ENCODE measurements at places on chromosomes 5 and 9.

DNA sequence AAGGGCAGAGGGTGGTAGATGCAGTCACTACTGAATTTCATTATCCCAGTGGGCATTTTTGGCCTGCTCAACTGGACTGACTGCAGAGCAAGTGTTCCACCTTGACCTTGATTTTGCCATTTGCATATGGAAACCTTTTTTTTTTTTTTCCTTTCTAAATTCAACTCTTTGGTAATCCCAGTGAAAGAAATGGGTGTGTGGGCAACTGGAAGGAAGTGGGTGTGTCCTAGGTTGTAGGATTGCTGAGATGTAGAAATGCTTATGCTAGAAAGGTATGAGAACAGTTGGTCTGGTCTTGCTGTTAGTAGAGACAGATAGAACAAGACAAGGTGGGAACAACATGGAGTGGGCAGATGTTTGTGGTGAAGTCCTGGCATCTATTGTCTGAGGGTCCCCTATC lies 7.8 kb upstream of the IL12B start:
- DNase-seq: no peak

DNA sequence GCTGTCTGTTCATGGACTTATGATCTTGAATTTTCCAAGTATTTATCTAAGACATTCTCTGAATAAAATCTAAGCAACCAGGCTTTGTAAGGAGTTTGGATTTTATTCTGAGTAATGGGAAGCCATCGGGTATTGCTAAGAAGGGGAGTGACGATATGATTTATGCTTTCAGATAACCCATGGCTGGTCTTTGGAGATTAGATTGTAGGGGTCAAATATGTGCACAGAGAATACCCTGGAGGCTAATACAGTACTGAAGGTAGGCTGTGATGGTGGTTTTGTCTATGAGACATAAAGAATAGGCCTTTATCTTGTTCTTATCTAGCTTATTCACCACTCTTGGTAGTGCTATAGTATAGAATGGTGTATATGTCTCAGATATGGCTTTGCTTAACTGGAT lies 60.0 kb upstream of the C5orf46 start:
- DNase-seq: no peak

DNA sequence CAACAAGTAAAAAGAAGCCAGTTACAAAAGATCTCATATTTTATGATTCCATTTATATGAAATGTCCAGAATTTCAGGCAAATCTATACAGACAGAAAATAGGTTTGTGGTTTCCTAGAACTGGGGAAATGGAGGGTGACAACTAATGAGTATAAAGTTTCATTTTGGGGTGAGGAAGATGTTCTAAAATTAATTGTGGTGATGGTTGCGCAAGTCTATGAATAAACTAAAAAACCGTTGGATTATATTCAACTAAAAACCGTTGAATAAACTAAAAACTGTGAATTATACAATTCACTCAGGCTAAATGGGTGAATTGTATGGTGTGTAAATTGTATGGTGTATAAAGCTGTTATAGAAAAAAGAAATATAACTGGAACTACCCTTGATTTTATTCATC lies 47.6 kb downstream of the ADAMTS6 start:
- no peak for DNase-seq

DNA sequence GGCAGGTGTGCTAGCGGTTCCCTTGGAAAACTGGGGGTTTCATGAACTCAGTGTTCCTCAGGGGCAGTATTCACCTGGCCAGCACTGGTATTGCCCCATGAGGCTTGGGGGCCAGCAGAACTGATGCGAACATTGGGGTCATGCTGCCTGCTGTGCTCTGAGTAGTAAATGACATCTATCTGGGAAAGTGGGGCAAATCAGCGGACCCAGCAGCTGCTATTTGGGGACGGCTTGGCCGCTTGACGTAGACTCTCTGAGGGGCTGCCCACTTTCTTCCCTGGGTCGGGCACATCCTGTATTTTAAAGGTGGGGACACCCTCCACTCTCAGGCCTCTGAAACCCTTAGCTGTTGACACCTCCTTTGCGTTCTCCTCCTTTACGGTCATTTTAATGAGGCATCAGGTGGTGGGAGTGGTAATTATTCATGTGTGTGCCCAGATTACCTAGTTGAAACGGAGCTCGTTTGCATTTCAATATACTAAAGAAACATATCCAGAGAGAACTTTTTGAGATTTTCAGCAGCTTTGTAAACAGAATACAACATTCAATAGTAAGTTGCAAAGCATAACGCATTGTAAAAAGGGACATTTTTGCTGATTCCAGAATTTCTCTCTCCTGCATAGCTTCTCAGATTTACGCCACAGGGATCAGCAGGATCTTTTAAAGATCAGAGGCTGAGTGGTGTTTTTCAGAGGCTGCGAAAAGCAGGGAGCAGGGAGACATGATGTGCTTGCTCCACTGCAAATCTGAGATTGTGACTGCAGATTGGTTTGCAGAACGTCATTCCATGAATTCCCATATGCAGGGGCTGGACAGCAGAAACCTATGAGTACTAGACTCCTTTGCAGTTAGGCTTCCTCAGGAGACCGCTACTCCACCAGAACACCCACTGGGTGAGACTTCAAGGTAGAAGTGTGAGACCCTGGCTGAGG lies 56.8 kb upstream of the ZFR start:
- DNase-seq: no peak

- peak; percentile 9 for DNase-seq
Measured at GRCh38 chr5:126961702-126962101, 68.7 kb downstream of the MARCHF3 start.

GRCh38 chr5:28710360-28710759 lies 1672.0 kb upstream of the CDH9 start:
- DNase-seq: no peak

GRCh38 chr5:151192626-151193025 lies 31.3 kb downstream of the CCDC69 start:
- no peak for DNase-seq

DNA sequence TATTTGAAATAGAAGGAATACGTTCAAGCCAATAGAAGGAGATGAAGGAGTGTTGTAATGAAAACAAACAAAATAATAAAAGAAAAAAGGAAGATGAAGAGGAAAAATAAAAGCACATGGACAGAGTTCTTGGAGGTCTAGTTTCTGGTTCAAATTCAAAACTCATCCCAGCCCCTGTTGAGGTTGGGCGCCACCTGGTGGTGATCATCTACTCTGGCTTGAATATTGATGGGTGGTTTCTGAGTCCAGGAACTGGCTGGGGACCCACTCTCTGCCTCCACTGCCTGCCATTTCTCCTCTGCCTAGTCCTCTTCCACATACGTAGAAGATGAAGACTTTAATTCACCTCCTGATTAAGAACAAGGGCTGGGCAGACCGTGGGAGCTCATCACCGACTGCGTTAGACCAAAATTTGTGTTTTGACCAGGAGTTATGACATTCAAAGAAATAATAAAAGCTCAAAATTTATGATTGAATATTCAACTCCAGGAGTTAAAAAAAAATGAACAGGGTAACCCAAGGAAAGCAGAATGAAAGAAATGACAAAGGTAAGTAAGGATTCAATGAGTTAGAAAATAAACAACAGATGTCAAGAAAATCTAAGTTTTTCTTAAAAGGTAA lies 99.0 kb upstream of the SLC1A3 start:
- no peak for DNase-seq

- DNase-seq: no peak
Measured at GRCh38 chr5:135600971-135601381, 22.2 kb upstream of the CXCL14 start.

DNA sequence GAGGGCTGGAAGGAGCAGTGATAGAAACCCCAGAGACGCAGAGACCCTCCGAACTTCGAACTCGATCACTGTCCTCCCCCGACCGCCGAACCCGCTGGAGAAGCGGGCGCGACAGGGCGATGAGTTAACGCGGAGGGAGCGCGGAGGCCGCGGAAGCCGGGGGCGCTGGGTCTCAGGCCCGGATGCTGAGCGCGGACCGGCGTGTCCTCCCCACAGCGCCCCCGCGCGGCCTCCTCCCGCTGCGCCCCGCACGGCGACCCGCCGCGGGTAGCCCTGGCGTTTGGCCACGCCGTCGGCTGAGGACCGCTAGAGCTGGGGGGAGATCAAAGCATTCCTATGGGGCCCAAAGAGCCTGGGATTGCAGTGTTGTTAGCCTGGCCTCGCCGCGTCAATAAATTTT lies 7.7 kb upstream of the DMRT2 start:
- DNase-seq: no peak

DNA sequence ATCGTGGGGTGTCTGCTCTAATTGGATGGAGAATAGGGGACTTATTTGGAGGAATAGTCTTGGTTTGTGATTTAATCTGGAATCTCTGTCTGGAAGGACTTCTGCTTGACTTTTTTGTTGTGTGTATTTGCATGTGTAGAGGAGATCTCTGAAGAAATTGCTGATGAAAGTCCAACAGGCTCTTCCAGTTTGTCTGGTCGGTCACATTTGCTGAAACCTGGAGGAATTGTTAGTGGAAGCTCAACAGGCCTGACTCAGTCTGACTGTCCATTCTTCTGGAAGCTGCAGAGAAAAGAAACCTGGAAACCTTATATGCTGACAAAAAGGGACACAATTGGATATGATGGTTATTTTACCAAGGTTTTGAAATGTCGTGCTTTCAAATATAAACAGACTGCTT lies 33.4 kb upstream of the TENT2 start:
- DNase-seq: no peak

DNA sequence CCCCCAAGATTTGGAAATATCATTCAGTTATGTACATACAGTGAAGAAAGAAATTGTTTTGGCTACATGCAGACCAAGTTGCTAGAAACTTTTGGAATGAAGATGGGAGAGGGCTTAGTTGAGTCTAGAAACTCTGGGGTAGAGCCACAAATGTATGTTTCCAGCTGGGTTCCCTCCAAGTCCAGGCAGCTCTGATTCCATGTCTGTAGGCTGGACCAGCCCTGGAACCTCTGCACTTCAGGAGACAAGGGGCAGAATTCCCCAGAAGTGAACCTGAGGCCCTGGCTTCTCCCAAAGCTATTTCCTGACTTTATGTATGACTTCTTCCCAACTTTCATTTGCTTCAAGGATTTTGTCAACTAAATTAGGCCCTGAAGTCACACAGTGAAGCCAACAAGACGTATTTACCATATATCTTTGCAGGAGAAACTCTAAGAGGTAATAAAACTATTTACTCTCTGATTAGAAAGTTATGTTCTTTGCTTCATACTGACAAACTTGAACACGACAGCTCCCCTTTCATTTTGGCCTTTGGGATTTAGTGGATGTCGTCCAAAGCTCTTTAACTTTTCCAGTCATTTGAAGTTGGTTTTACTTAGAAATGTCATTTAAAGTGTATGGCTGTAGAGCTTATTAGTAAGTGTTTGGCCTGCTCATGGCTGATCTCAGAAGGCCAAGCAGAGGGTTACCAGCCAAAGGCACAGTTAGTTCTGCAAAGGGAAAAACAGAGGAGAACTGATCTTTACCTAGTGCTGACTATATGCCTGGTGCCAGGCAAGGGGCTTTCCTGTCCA lies 152.0 kb upstream of the SLC28A3 start:
- no peak for DNase-seq

DNA sequence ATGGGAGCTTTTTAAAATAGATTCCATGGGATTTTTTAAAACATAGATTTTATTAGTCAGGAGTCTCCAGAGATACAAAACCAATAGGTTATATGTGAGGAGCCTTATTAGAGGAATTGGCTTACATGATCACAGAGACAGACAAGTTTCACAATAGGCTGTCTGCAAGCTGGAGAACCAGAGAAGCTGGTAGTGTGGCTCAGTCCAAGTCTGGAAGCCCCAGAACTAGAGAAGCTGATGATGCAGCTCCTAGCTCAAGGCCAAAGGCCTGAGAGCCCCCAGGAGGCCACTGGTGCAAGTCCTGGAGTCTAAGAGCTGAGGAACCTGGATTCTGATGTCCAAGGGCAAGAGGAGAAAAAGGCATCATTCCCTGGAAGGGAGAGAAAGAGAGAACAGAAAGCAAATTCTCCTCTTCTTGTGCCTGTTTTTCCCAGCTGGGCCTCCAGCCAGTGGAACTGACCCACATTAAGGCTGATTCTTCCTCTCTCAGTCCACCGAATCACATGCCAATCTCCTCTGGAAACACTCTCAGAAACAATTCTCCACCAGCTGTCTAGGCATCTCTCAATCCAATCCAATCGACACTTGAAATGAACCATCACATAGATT lies 59.3 kb downstream of the AHRR start:
- no peak for DNase-seq

GRCh38 chr9:88551546-88552137 lies 16.7 kb downstream of the NXNL2 start:
- DNase-seq: no peak

GRCh38 chr5:39977066-39977655 lies 552.4 kb upstream of the DAB2 start:
- no peak for DNase-seq

GRCh38 chr5:135310328-135310989 lies 88.6 kb downstream of the MACROH2A1 start:
- peak; percentile 4 for DNase-seq

- no peak for DNase-seq
Measured at GRCh38 chr5:74028406-74028805, 402.4 kb downstream of the ARHGEF28 start.

- DNase-seq: no peak
Measured at GRCh38 chr5:141685591-141685990, 3.6 kb upstream of the ARAP3 start.

DNA sequence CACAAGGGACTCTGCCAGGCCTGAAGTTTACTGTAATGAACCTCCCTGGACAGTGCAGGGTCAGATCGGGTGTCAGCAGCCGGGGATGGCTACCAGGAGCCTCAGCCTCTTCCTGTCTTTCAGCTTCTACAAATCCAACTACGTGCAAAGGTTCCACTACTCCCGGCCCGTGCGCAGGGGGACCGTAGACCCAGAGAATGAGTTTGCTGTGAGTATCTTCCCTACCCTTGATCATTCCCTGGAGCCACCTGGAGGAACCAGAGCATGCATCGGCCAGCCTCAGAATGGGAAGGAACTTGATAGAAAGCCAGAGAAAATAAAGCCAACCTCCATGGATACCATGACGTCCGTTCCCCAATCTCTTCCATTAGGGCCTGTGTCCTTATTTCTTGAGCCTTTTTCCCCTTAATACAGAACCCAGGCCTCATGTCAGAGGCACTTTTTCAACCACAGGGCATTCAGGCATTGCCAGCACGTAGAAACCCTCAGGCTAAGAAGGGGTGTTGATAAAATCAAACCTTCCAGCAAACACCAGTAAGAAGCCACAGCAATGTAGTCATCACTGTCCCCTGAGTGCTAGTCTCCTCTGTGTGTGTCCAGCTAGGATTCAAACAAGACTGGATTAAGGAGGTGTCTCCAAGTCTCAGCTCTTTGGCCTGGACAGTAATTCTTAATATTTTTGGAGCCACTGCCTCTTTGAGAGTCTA lies 49.0 kb upstream of the FOXI1 start:
- no peak for DNase-seq

GRCh38 chr5:107937204-107937603 lies 266.5 kb upstream of the EFNA5 start:
- DNase-seq: no peak

GRCh38 chr9:82024908-82025307 lies 36.3 kb downstream of the SPATA31D1 start:
- no peak for DNase-seq

GRCh38 chr5:566636-567309 lies 42.5 kb upstream of the SLC9A3 start:
- DNase-seq: no peak

DNA sequence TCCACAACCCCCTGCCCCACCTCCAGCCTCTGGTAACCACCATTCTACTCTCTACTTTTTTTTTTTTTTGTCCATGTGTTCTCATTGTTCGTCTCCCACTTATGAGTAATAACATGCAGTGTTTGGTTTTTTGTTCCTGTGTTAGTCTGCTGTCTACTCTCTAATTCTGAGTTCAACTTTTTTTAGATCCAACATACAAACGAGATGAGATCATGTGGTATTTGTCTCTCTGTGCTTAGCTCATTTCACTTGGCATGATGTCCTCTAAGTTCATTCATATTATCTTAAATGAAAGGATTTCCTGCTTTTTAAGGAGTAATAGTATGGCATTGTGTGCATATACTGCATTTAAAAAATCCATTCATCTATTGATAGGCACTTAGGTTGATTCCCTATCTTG lies 130.9 kb downstream of the NMUR2 start:
- DNase-seq: no peak
